ENCODE measurements at places on chromosomes 11 and 22. TPM values are rescaled to one million over a fixed set of nuclear protein-coding genes. Genes with fewer than 3 reads are reported as not detected.
A peak's percentile ranks its signal among the peaks of the same experiment; 100 is the strongest.

Gene VSTM5
- not detected for total RNA-seq

DNA sequence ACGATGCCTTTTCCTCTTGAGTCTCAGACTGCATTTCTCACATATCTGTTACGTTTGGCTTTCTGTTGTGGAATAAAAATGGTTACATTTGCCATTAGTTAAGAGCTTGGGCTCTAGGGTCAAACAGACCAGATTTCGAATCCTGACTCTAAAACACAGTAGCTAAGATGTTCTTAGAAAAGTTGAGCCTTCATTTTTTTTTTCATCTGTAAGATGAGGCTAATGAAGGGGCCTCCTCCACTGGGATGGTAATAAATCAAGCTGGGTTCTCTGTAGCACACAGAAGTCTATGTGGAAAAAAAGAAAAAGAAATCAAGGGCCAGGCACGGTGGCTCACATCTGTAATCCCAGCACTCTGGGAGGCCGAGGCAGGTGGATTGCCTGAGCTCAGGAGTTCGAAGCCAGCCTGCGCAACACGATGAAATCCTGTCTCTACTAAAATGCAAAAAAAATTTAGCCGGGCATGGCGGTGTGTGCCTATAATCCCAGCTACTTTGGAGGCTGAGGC, 49.9 kb upstream of the CAPRIN1 start:
- DNase-seq: no peak

DNA sequence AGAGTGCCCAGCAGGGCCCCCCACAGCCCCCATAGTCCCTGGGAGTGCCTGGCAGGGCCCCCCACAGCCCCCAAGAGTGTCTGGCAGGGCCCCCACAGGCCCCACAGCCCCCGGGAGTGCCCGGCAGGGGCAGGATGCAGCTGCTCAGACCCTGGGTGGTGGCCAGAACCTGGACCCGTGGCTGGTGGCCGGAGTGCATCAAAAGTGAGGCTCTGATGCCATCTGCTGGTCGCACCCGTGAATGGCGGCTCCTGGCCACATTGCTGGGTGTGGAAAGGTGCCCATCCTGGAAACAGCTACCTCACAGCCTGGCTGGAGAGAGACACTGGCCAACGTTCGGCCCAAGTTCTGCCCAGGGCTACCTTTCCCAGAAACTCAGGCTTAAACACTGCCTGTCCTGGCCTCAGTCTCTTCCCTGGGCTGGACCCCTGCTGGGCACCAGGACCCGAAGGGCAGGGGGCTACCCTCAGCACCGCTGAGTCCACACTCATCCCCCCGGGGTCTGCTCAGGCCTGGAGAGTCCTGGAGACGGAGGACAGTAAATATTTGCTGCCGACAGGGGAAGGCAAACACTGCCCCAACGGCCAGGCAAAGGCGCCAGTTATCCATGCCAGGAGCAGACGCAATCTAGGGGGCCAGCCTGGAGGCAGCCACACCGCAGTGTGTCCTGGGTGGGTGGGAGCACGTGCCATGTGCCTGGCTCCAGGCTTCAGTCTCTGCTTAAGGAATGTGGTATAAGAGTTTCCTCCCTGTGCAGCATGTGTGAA, 4.4 kb downstream of the INS start:
- DNase-seq: no peak

- no peak for DNase-seq
These were observed 21.7 kb downstream of the POU2AF1 start for GRCh38 chr11:111357150-111358037.

Gene ZNF214
- total RNA-seq: 1.4 TPM

Gene SHANK3
- 7.5 TPM for total RNA-seq

DNA sequence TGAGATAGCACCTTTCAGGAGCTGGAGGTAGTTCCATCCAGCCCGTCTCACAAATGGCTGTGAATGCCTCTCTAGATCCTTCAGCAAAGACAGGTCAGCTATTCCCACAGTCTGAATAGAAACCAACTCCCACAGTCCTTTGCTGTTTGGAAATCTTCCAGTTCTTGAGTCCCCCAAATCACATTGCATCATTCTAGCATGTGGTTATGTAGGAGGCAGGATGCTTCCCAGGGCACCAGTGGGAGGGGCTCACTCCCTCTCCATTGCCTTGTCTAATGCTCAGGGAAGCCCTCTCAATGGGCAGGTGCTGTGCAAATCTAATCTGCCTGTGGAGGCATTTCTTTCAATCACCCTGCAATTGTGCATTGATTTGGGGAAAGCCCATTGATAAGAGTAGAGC, 14.6 kb downstream of the NAV2 start:
- no peak for DNase-seq

DNA sequence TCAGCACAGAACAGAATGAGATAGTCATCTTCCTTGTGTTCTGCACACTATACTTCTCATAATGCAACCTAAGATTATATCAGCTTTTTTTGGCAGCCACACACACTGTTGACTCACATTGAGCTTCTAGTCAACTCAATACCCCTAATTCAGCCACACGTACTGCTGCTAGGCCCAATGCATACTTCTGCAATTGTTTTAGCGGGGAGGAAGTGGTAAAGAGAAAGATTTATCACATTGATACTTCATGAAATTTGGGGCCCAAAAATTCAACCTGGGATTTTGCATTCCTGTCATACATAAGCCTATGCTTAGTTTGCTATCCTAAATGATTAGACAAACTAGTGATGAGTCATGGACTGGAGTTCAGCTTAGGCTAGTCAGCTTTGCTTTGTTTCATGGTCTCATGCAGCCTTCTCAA, 8.6 kb upstream of the UPB1 start:
- no peak for DNase-seq

- DNase-seq: no peak
These were observed 344.9 kb downstream of the DYNC2H1 start for GRCh38 chr11:103453915-103454709.

DNA sequence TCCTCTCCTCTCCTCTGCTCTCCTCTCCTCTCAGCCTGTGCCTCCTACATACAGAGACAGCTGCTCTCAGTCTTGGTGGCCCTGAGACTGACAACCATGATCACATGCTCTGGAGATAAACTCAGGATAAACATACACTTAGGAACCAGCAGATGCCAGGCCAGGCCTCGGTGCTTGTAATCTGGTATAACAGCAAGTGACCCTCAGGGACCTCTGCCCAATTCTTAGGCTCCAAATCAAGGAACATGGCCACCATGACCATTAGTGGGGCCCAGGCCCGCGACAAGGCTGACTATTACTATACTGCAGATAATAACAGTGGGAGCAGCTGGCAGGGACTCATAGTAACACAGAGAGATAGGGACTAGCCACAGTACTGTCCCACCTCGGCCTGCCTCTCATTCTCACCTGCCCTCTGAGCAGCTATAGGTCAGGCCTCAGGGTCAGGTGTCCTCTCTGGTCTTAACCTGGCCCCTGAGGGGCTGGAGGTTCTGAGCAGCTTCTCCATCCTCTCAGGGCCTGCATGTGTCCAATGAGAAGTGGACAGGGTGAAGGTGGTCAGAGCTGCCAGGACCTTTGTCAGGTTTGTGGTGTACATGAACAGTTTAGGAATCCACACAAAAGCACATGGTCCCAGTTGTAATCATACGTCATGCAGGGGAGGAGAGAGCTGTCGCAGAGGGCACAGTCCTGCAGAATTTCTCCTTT, 106.1 kb downstream of the GGTLC2 start:
- DNase-seq: no peak

- DNase-seq: no peak
These were observed 14.8 kb downstream of the TMEM216 start for GRCh38 chr11:61406991-61407728.

GRCh38 chr22:50115693-50116092, 25.9 kb downstream of the MOV10L1 start:
- DNase-seq: no peak

Gene SLC17A6
- not detected for total RNA-seq

DNA sequence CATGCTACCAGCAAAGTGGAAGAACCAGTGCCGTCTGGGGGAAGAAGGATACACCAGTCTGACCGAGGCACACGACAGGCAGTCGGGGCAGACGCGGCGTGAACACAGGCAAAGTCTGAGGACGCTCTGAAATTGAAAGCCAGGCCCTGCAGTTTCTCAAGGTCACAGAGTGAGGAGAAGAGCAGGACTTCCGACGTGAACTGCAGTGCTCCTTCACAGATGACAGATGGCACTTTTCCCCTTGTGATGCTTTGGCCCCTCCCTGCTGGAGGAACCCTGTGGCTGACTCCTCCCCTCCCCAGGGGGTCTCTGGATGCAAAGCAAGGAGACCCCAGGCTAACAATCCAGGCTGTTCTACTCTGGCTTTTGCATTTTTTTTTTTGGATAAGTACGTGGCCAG, 19.6 kb upstream of the JAM3 start:
- peak; percentile 38 for DNase-seq

Gene CHRNA10
- 1.2 TPM for total RNA-seq

DNA sequence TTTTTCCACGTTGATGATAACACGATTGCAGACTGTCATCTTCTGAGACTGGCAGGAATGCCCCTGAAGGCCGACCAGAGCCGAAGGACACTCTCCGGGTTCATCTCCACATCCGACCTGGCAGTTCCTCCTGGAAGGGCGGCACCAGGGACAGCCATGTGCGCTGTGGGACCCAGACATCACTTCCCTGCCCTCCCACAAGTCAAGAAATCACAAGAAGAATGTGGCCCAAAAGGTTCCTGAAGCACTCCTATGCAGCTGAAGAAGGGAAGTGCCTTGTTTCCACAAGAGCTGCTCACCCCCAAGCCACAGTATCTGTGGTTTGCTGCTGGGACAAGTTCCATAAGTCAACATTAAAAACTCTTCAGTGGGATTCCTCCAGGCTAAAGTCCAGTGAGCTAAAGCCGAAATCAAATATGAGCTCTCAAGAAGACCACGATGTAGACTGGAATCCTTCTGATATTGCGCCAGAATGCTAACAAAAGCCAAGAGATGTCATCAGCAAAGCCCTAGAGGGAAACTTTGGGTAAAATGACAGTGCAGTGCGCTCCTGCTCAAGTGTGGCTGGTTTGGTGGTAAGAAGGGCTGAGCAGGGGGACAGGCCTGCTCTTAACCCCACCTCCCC, 21.2 kb downstream of the PACSIN2 start:
- no peak for DNase-seq

- DNase-seq: no peak
These were observed 169.1 kb downstream of the RRAS2 start for GRCh38 chr11:14189874-14190273.

DNA sequence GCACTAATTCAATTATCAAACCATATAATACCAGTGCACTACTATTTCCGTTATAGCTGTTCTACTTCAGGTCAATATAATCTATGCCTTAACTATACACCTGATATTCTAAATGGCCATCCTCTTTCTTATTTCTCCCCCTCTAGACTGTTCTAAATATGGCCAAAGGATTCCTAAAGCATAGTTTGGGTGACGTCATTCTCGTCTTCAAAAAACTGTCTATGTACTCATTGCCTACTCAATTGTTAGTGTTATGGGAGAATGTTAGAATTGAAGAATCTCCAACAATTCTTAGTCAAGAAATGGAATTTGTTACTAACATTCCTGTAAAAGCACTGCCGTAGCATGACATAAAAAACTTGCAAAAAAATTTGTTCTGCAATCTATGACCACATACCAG, 431.1 kb upstream of the ANO3 start:
- no peak for DNase-seq

Gene PIH1D2
- total RNA-seq: 1.4 TPM

GRCh38 chr11:91717169-91717568, 507.4 kb upstream of the FAT3 start:
- no peak for DNase-seq

Gene TRIM49
- total RNA-seq: not detected

Gene CECR2
- total RNA-seq: not detected

- peak; percentile 48 for DNase-seq
These were observed 108.7 kb upstream of the THY1 start for GRCh38 chr11:119531623-119532022.

- no peak for DNase-seq
These were observed 4.8 kb upstream of the HBD start for GRCh38 chr11:5239046-5239445.

Gene POU2AF3
- total RNA-seq: not detected

DNA sequence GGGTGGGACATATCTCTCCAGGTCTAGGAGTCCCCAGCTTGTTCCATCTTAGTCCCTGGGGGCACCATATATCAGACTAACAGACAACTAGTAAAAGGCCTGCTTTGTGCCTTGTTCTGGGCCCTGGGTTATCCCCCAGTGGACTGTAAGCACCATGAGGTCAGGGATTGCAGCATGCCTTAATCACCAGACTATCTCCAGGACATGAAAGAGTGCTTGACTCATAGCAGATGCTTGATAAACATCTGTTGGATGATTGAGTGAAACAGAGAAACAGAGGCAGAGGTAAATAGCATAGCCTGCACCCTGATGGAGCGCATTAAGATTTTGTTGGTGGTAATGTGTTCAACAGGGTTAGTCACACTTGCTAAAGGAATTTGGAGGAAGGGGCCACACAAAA, 94.1 kb downstream of the MICAL2 start:
- DNase-seq: no peak

- DNase-seq: no peak
These were observed 10.0 kb upstream of the SCGB1D1 start for GRCh38 chr11:62179995-62180394.

GRCh38 chr11:41256041-41256440, 203.4 kb downstream of the LRRC4C start:
- DNase-seq: no peak

GRCh38 chr11:71114124-71114851, 138.1 kb downstream of the SHANK2 start:
- DNase-seq: no peak

- no peak for DNase-seq
These were observed 10.9 kb downstream of the ROBO3 start for GRCh38 chr11:124875943-124876817.

DNA sequence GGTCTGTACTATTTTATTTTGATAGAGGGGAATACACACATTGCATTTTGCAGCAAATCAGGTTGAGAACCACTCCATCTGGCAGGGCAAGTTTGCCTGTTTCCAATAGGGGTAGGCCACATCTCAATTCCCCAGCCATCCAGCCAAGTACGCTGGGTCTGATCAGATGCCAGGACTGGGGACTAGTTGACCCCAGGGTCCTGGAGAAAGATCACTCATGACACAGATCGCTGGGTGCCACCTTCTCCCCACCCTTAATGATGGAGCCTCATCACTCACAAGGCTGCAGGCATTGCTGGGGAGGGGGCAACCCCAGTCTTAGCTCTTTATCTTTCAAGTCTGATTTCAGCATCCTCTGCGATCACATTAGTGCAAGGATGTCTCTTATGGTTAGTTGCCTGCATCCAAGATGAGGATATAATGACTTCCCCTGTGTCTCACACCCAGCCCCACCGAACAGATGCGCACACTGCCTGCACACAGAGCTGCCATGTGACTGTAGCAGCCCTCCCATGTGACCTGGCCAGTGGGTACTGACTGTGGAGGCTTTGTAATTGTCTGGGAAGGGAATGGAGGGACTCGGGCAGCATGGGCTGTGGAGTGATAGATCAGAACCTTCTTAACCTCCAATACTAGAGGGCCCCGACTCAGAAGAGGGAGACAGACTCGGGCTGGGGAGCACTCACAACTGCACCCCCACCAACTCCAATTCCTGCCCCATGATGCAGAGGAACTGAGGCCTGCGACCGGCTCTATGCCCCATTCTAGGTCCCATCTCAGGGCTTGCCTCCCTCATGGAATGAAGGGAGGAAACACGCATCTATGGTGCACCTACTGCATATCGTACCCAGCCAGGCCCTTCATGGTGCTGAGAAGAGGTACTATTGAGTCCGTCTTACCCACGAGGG, 155.8 kb downstream of the DSCAML1 start:
- no peak for DNase-seq

All from chondrocyte (in vitro differentiated cells).